ENCODE measurements at places on chromosomes 3 and 15.

DNA sequence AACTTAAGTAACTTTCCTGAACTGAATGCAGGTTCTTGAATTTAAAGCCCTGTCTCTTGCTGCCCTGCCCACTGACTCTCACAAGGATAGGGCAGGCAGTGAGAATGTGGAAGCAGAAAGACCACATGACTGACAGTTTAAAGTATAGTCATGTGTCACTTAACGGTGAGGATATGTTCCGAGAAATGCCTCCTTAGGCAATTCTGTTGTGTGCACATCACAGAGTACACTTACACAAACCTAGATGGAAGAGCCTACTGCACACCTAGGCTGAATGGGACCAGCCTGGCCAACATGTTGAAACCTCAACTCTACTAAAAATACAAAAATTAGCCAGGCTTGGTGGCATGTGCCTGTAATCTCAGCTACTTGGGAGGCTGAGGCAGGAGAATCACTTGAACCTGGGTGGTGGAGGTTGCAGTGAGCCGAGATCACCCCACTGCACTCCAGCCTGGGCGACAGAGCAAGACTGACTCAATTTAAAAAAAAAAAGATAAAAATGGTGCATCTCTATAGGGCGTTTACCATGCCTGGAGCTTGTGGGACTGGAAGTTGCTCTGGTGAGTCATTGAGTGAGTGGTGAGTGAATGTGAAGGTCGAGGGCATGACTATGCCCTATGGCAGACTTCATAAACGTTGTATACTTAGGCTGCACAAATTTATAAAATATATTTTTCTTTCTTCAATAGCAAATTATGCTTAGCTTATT lies 18.9 kb upstream of the COPG1 start:
- DNase-seq = no peak

GRCh38 chr3:64039981-64040733 lies 16.9 kb upstream of the PSMD6 start:
- DNase-seq = no peak

DNA sequence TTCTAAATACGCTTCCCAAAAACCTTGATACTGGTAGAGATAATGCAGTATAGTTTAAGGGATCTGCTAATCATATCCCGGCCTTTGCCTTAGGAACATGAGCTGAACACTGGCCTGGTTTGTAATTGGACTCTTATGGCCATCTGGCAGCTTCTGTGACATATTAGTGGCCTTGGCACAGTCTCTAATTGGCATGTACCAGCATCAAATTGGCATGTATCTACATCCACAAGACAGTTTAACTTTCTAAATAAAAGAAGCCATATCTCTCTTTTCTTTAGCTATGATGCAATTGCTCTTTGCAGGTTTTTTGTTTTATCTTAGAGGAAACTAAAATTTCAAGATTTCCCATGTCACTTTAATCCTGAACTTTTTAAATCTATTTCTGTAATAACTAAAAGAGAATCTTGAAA lies 44.6 kb upstream of the FILIP1L start:
- DNase-seq = no peak

- peak; percentile 74 for DNase-seq
These were observed 587 bp upstream of the TNK2 start for GRCh38 chr3:195908694-195909581.
